CD4-positive, alpha-beta T cell treated with Interleukin-1 beta for 1 hour (primary cell): ENCODE measurements at places on chromosomes 4 and X.

DNA sequence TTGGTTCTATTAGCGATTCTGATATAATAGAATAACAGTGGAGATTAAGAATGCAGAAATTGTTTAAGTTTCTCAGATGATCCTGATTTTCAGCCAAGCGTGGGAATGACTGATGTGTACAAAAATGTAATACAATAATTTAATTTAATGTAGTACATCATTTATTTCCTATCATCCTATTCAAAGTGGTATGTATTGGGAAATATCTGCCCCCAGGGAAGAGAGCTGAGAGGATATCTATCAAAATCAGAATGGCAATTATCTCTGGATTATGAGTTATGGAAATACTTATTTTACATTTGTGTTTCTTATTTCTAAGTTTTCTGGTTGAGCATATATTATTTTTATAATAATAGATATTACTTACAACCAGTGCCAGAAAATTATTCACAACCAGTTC is 3.9 kb downstream of the FABP2 start:
- DNase-seq = no peak

DNA sequence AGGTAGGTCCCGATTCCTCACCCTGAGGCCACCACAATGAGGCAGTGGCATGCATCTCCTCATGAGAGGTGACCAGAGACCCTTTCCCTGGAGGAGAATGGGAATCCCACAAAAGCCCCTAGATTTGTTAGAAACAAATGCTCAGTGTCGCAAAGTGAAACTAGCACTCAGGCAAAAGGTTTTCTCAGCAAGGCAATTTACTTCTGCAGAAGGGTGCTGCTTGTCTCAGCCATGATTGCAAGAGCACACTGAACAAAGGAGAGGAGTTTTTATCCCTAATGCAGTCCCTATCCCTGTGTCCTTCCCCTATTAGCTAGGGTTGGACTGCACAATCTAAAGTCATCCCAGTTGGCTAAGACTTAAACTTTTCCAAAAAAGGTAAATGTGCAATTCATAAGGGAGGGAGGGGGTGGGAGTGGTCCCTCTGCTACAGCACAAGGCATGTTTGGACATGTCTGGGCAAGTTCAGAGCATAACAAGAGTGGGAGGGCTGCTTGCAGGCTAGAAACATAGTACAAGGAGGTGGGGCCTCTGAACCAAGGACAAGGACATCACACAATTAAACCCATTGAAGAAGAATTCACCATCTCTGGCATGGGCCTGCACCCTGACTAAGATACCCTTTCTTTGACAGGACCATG is 185.3 kb downstream of the CCNG2 start:
- no peak for DNase-seq

GRCh38 chrX:630007-630611 is 482 bp upstream of the SHOX start:
- no peak for DNase-seq

- no peak for DNase-seq
These were observed 179.4 kb downstream of the RBM46 start for GRCh38 chr4:154960476-154960875.

DNA sequence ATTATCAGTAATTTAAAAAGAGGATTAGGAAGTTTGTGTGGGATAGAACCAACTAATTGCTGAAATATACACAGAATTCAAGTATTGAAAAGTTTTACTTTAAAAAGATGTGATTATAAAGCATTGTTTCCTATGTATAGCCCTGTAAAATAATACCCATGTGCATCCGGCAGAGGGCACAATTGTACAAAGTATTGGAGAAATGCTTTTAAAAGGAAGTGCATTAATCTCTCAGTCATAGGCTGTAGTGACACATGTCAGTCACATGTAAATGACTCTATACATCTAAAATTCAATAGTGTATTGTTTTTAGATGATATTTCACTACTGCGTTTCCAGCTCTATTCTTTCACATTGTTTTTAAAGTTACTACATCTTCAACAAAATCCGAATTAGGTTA is 9.7 kb upstream of the GEMIN8 start:
- DNase-seq = peak; percentile 60

GRCh38 chrX:35890699-35891098 is 28.8 kb upstream of the CFAP47 start:
- no peak for DNase-seq

DNA sequence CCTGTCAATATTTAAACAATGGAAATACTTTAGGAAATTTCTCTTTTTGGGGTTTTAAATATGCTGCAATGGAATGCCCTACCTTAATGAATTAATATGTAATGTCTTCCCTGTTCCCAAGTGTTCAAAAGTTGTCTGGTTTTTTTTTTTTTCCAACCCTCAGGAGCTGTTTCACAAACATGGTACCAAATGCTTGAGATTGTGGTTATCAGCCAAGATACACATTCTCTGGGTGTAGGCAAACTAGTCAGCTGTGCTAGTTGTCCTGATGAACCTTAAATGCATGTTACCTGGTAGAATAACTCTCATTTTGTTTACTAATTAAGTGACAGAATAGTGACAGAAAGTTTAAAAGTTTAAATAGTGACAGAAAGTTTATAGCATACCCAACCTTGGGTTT is 50.7 kb downstream of the FHL1 start:
- DNase-seq = no peak

- no peak for DNase-seq
These were observed 138.9 kb upstream of the TRAM1L1 start for GRCh38 chr4:117224256-117224655.

- DNase-seq = no peak
These were observed 31.3 kb upstream of the TAPT1 start for GRCh38 chr4:16257611-16258010.

- DNase-seq = no peak
These were observed 637.8 kb downstream of the BCOR start for GRCh38 chrX:39459952-39460351.

- DNase-seq = no peak
These were observed 403.7 kb downstream of the CENPC start for GRCh38 chr4:67141586-67141985.

- no peak for DNase-seq
These were observed 261.8 kb downstream of the CAMK2D start for GRCh38 chr4:113499696-113500095.

GRCh38 chr4:81375745-81376144 is 96.0 kb downstream of the RASGEF1B start:
- no peak for DNase-seq

GRCh38 chr4:153142700-153143438 is 61.4 kb upstream of the TRIM2 start:
- peak; percentile 48 for DNase-seq

- DNase-seq = no peak
These were observed 28.0 kb downstream of the JAKMIP1 start for GRCh38 chr4:6172093-6172926.

- DNase-seq = no peak
These were observed 175.1 kb downstream of the SOWAHB start for GRCh38 chr4:76722838-76723237.

DNA sequence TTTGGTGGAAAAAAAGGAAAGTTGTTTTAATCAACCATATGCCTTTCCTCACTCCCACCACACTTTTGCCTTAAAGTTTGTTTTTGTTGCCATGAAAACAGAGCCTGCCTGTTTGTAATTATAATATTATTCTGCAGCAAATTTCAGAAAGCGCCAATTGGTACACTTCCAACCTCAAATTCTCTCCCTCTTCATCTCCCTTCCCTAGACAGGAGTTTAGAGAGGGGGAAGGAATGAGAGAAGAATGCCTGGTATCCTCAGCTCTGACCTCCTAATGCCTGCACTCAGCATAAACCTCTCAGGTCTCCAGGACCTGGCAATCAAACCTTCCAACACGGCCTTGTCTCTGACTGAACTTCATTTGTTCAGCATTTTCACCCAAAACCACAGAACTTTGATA is 138.4 kb upstream of the HCCS start:
- no peak for DNase-seq

- DNase-seq = no peak
These were observed 59.8 kb downstream of the ANK2 start for GRCh38 chr4:113109106-113109718.

DNA sequence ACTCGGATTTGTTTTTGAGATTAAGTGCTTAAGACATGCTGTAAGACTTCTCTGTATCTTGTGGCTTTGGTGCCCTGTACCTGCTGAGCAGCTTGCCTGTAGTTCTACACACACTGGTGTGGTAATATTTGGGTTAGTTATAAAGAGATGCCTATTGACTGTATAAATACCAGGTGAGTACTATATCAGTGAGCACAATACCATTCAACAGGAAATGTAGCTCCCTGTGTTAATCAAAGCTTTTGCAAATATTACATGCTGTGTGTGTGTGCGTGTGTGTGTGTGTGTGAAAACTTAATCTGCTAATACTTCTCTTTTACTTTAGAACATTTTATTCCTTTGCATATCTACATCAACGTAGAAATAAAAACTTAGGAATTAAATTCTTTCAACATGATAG is 30.1 kb downstream of the MYOZ2 start:
- no peak for DNase-seq

DNA sequence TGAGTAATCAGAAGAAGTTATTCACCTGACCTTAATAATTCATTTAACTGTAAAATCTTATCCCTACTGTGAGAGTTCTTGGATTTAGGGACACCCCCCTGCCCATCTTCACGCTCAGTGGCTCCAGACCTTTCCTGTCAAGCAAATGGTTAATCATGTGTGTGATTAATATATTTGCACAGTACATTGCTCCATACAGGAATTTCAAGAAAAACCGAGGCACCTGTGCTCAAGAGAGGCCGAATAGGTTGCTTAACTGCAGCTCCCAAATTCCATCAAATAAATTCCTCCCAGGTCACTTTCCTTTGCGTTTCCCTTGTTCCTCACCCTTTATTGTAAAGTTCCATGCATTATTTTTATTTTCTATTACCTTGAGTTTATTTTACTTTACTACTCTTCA is 119.5 kb downstream of the STOX2 start:
- DNase-seq = no peak
